Gastrocnemius medialis (tissue), 4 donors: ENCODE measurements at places on chromosomes 6 and 20.

DNA sequence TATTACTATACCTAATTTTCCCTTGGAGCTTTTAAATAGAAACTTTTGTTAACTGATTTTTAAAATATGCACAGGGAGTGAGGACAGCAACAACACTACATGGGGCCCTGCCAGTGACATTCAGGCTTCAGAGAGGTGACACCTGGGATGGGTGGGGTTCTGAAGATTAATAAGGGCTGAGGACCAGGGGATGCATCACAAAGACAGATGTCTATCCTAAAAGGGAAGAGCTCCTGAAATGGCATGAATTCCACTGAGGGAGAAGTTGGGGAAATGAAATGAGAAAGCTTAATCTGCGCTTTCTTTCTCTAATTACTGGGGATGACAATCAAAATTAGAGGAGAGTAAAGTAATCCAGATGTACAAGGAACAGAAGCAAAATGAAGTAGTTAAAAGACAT, 162.8 kb downstream of the BTBD9 start:
- H3K27ac ChIP-seq = no peak overlapping the region
- H3K4me3 ChIP-seq = no peak overlapping the region
- no peaks in the 10 kb centered on the region for H3K27me3 ChIP-seq
- H3K36me3 ChIP-seq = no peaks in the 10 kb centered on the region
- DNase-seq = no peak

DNA sequence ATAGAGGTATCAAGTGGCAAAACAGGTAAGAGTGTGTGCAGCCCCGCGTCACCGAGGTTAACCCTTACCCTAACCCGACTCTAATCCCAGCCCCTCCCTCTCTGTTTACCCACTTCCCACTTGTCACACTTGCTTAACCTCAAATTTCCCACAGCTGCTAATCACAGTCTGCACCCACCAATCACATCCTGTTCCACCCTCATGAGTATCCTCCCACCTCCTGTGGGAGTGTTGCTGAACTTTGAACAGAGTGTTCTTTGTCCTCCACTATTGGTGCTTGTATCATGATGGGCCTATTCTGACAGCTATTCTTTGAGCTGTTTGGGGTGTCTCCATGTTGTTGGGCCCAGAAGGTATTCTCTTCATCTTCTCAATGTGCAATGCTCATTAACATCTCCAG, 487.8 kb downstream of the PTPRT start:
- no peaks in the 10 kb centered on the region for H3K36me3 ChIP-seq
- H3K4me3 ChIP-seq = no peak overlapping the region
- no peak overlapping the region for H3K27ac ChIP-seq
- no peaks in the 10 kb centered on the region for H3K4me1 ChIP-seq

- no peak overlapping the region for H3K4me3 ChIP-seq
- H3K4me1 ChIP-seq = no peaks in the 10 kb centered on the region
- peaks cover 84% of the 10 kb centered on the region for H3K27me3 ChIP-seq
Measured at GRCh38 chr6:28776269-28777146, 147.3 kb downstream of the TRIM27 start.

GRCh38 chr6:120556491-120556890, 777.8 kb downstream of the TBC1D32 start:
- H3K27ac ChIP-seq = no peak overlapping the region
- no peaks in the 10 kb centered on the region for H3K4me1 ChIP-seq
- H3K36me3 ChIP-seq = no peaks in the 10 kb centered on the region
- no peaks in the 10 kb centered on the region for H3K27me3 ChIP-seq
- no peak for DNase-seq

- no peak overlapping the region for H3K4me3 ChIP-seq
- no peak for DNase-seq
- peaks cover 92% of the 10 kb centered on the region for H3K4me1 ChIP-seq
- peak overlapping the region; percentile 39 for H3K27ac ChIP-seq
- H3K36me3 ChIP-seq = no peaks in the 10 kb centered on the region
Measured at GRCh38 chr20:20691477-20692235, 20.8 kb downstream of the RALGAPA2 start.

DNA sequence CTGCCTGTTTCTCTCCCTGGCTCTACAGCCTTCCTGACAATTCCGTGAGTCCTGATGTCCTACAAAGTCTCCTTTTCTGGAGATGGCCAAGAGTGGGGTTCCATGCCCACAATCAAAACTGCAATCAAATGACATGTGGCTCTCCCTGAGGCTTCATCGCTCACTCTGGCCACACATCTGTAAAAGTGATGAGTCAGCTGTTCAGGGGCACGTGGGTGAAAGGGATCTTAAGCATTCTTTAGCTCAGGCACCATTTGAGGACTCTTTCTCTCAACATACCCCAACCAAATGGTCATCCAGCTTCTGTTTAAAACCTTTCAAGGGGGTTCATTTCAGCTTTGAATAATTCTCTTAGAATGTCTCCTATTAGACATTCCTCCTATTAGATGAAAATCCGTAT, 42.3 kb upstream of the EYA2 start:
- no peaks in the 10 kb centered on the region for H3K27me3 ChIP-seq
- no peak overlapping the region for H3K27ac ChIP-seq
- DNase-seq = no peak
- no peaks in the 10 kb centered on the region for H3K4me1 ChIP-seq
- H3K36me3 ChIP-seq = no peaks in the 10 kb centered on the region

DNA sequence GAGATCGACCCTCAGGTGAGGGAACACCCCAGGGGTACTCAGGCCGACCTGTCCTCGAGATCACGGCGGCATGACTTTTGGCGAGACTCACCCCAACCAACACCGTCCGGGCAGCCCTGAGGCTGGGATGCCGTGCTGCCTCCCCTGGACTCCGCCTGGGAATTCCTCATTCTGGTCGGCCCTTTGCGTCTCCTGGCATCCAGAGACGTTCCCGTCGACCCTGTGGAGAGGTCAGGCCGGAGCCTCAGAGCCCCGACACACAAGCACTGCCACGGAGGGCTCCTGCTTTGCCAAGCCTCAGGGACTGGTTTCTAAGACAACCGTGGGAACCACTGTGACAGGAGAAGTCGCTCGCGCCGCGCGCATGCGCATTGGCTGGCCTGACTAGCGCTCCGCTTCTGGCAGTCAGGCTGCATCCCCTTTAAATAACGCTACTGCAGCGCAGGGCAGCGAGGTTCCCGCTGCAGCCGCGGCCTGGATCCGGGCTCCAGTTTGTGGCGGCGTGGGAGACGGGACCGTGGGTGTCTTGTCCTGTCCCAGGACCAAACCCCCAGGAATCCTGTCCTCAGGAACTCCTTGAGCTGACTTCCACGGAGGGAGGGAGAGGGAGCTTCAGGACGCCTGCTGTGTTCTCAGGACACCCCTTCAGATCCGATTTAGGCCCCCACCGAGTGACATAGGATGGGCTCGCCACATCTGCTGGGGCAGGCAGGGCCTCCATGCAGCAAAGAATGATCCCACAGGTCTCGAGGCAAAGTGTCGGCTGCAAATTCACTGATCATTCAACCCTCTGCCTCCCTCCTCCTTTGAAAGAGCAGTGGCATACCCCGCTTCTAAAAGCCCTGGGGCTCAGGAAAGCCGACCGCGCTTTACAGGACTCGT, 163.2 kb upstream of the ZNF337 start:
- no peaks in the 10 kb centered on the region for H3K27me3 ChIP-seq
- peak; percentile 58 for DNase-seq
- peaks cover 44% of the 10 kb centered on the region for H3K4me1 ChIP-seq
- peak overlapping the region; percentile 50 for H3K4me3 ChIP-seq
- H3K36me3 ChIP-seq = no peaks in the 10 kb centered on the region

DNA sequence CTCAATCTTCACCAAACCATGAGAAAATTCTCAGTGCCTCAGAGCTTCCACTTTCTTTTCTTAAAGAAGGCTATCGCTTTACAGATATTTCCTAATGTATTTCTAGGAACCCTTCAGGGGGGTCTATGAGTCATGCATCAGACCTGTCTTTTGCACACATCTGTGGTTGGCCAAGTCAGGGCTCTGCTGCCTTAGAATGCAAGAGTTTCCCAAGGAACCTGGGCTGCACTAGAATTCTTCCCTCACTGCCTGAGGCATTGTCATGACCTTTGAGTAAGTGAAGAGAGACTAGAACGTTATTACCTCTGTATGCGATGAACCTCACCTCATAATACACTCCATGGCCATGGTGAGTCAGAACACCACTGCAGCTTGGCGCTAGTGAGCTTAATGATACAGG, 365.0 kb upstream of the ID4 start:
- H3K27me3 ChIP-seq = no peaks in the 10 kb centered on the region
- H3K36me3 ChIP-seq = no peaks in the 10 kb centered on the region

GRCh38 chr6:15420959-15421438, 175.1 kb downstream of the JARID2 start:
- no peaks in the 10 kb centered on the region for H3K27me3 ChIP-seq
- no peaks in the 10 kb centered on the region for H3K36me3 ChIP-seq
- peaks cover 41% of the 10 kb centered on the region for H3K4me1 ChIP-seq
- H3K27ac ChIP-seq = peak overlapping the region; percentile 70

GRCh38 chr6:11869672-11870340, 91.2 kb upstream of the ADTRP start:
- no peak overlapping the region for H3K4me3 ChIP-seq
- no peak overlapping the region for H3K27ac ChIP-seq
- no peak for DNase-seq
- H3K36me3 ChIP-seq = no peaks in the 10 kb centered on the region

DNA sequence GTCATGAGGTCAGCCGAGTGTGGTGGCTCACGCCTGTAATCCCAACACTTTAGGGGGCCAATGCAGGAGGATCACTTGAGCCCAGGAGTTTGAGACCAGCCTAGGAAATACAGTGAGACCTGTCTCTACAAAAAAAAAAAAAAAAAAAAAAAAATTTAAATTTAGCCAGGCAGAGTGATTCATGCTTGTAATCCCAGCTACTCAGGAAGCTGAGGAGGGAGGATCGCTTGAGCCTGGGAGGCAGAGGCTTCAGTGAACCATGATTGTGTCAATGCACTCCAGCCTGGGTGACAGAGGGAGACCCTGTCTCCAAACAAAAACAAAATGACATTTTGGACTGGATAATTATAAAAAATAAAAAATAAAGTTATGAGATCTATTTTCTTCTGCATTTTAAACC, 56.2 kb downstream of the ADGRF1 start:
- no peak for DNase-seq
- H3K36me3 ChIP-seq = no peaks in the 10 kb centered on the region
- no peak overlapping the region for H3K27ac ChIP-seq
- no peak overlapping the region for H3K4me3 ChIP-seq
- H3K4me1 ChIP-seq = peaks cover 4% of the 10 kb centered on the region
- no peaks in the 10 kb centered on the region for H3K27me3 ChIP-seq

GRCh38 chr6:70413992-70414494, 735 bp downstream of the FAM135A start:
- peak overlapping the region; percentile 80 for H3K27ac ChIP-seq
- H3K27me3 ChIP-seq = no peaks in the 10 kb centered on the region
- peaks cover 7% of the 10 kb centered on the region for H3K36me3 ChIP-seq
- H3K4me1 ChIP-seq = peaks cover 14% of the 10 kb centered on the region
- peak; percentile 13 for DNase-seq
- peak overlapping the region; percentile 79 for H3K4me3 ChIP-seq

DNA sequence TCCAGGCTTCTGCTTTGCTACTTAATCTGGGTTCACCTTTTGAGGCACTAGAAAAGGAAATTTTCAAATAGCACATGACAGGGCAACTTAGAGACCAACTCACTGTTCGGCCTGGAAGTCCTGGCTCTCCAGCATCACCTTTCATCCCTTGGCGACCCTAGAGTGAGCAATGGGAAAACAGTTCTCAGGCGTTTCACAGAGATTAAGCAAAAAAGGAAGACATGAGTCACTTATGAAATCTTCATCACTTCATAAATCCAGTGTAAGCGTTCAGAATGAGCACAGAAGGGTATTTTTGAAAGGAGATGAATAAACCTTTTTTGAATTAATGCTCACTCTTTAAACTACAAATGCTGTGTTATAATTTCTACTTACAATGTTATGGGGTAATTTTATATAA, 104.0 kb downstream of the COL12A1 start:
- H3K4me3 ChIP-seq = no peak overlapping the region
- H3K4me1 ChIP-seq = no peaks in the 10 kb centered on the region
- no peaks in the 10 kb centered on the region for H3K27me3 ChIP-seq
- H3K27ac ChIP-seq = no peak overlapping the region
- no peaks in the 10 kb centered on the region for H3K36me3 ChIP-seq
- no peak for DNase-seq

DNA sequence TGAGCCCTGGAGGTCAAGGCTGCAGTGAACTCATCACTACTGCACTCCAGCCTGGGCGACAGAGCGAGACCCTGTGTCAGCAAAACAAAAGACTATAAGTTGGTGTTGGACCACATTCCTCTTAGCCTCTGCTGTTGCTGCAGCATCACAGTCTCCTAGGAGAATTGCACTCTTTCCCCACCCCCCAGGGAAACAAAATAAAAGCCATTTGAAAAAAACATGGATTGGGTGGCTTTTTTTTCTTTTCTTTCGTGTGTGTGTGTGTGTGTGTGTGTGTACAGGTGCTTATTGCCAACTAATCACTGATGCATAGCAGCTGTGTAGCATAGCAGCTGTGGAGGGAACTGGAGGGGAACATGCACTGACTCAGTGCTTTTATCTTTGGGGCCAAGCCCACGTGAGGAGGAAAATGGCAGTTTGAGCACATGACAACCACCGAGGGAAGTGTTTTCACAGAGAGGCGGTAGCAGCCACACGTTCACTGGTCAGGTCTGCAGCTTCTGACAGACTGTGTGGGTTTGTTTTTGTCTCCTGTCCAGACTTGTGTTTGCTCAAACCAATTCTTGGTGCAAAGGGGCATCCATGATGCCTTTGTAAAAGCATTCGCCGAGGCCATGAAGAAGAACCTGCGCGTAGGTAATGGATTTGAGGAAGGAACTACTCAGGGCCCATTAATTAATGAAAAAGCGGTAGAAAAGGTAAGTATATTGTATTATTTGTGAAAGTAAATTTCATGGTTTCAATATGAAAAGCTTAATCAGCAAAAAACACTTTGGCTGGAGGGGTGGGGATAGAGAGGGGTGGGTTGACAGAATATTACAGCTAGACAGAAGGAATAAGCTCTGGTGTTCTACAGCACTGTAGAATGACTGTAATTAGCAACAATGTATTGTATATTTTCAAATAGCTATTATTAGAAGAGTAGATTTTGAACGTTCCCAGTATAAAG, 27.7 kb downstream of the ALDH5A1 start:
- H3K36me3 ChIP-seq = peaks cover 3% of the 10 kb centered on the region
- H3K4me1 ChIP-seq = no peaks in the 10 kb centered on the region
- H3K4me3 ChIP-seq = no peak overlapping the region
- no peaks in the 10 kb centered on the region for H3K27me3 ChIP-seq
- DNase-seq = no peak
